ENCODE measurements at places on chromosomes 2 and 18.

- no peak for DNase-seq
Observed at GRCh38 chr2:151853070-151853758, 25.0 kb upstream of the ARL5A start.

DNA sequence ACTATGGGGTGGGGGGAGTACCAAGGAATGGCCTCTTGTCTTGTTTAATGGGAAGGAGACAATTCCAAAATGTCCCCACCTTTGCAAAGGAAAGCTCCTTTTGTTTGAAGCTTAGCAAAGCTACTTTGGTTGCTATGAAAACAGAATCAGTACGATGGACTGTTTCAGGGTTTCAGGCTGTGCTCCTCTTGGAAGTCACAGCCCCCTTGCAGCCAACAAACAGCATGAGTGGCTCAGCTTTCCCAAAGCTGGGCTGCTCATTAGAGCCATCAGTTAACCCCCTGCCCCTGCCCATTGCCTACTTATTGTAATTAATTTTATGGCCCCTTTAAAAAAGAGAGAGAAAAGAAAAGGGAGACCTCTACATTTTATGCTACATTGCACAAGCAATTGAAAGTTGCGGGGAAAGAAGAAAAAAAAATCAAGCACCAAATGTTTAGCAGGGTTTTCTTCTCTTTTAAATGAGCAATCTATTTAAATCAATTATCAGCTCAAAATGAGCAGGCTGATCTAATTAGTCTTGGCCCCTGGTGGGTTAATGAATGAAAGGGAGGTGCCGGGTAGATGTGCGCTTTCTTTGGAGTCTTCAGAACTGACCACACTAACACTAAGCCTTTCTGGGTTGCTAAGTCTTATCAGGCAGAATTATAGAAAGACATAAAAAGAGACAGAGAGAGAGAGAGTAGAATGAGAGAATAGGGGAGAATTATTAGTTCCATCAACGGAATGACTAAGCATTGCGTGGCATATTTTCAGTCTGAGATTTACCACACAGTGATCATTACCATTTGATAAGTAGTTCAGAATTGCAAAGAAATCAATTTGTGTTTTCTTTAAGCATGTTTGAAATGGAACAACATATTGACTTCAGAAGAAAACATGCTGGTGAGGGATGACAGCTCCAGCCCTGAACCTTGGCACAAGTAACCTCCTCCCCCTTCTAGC is 284.9 kb downstream of the INSIG2 start:
- no peak for DNase-seq

GRCh38 chr2:71851094-71851750 is 296.4 kb downstream of the CYP26B1 start:
- no peak for DNase-seq

DNA sequence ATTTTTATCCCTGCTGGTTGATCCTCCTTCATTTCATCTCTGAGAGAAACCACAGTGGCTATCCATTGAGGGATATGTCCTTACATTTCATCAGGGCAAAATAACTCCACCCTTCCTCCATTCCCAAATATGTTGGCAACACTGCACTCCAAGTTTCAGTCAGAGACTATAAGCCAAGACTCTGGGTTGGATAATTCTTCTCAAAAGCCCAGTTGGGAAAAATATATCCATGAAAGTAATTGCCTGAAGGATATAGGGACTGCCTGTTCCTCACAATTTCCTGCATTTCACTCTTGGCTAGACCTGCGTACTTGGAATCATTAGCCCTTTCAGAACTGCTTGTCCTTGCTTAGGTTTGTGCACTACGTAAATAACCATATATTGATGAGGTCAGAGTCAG is 27.9 kb upstream of the EPB41L3 start:
- no peak for DNase-seq

DNA sequence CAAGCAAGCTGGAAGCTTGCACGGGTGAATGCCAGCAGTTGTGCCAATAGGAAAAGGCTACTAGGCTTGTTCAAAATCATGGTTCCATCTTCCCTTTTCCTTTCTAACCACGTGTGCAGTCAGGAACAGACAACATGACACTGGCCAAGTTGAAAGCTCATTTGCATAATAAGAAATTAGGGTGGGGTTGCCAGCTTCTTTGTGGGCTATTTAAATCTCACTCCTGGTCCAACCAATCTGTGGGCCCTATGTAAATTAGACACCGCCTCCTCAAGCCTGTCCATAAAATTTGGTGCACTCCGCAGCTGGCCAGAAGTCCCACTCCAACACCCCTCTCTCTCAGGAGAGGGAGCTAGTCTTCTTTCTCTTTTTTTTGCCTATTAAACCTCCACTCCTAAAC is 1948.4 kb upstream of the PIK3C3 start:
- DNase-seq: no peak

DNA sequence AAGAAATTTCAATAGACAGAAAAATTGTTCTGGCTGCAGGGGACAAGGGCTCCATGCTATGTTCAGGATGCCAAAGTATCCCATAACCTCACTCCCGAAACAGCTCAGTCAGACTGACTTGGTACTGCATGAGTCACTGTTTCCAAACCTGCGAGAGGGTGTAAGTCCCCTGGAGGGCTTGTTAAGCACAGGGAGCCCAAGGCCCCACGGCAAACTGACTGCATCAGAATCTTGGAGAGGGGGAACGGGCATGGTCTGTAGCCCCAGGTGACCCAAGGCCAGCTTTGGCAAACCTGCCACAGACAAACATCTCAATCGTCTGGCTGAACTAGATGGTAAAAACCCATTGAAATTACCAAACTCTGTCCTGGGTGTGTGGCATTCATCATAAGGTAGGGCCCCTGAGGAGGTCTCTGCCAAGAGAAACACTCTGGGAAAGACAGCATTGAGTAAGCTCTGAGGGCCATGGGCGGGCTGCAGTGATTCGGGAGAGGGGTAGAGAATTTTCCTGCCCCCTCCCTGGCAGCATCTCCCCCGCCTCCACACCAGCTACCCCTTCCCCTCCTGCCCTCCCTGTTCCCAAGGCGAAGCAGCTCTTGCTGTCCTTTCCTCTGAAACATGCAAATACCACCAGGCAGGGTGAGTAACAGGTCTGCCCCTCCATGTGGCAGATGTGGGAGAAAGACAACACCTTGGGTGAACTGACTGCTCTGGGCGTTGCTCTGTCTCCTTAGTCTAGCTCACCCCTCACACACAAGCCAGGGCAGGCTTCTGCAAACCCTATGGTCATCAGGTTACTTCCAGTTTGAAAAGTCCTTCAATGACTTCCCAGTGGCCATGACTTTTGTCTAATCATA is 274.7 kb upstream of the SIX2 start:
- peak; percentile 88 for DNase-seq

- DNase-seq: peak; percentile 96
Observed at GRCh38 chr18:48996901-48997463, 46.2 kb upstream of the SMAD7 start.

DNA sequence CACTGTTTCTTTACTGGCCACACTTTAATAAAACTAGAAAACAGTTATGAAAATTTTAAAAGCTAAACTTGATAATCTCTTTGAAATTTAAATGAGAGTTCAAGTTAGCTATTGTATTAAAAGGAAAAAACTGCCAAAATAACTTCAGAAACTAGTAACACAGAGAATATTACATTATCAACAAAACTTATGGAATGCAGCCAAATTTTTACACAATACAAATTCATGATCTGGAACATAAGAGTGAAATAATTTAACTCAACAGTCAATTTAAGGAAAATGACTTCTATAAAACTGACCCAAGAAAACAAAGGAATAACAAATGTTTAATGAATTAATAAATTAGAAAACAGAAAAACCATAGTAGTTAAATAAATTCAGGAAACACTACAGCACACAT is 65.0 kb downstream of the TCF4 start:
- DNase-seq: no peak

DNA sequence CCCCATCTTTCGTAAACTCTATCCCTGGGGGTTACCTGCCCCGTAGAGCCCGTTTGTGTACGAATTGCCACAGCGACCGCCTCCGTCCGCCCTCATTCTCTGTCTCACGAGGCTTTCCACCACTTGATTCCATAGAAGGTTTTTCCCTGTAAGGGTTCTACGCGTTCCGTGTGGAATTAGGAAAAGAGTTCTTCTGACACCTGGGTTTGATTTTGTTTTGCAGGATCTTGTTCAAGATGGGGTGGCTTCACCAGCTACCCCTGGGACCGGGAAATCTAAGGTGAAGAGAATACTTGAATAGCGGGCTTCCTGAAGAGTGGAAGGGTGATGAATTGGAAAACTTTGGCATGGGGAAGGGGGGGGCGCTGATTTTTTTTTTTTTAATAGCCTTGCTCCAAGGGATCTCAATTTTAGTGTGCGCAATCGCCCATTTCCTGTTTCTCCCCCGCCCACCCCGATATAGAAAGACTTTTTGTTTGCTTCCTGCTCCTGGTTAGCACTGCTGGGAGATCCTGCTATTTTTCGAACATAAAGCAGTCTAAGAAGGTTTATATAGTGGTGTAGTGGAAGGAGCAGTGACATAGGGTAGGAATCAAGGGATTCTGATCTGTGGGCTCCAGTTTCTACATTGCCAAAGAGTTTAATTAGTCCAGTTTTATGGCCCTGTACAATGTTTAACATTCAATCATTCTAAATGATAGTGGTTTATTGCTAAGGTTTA is 564 bp downstream of the GCC2 start:
- peak; percentile 85 for DNase-seq

- DNase-seq: no peak
Observed at GRCh38 chr2:195001924-195002323, 655.1 kb upstream of the SLC39A10 start.

DNA sequence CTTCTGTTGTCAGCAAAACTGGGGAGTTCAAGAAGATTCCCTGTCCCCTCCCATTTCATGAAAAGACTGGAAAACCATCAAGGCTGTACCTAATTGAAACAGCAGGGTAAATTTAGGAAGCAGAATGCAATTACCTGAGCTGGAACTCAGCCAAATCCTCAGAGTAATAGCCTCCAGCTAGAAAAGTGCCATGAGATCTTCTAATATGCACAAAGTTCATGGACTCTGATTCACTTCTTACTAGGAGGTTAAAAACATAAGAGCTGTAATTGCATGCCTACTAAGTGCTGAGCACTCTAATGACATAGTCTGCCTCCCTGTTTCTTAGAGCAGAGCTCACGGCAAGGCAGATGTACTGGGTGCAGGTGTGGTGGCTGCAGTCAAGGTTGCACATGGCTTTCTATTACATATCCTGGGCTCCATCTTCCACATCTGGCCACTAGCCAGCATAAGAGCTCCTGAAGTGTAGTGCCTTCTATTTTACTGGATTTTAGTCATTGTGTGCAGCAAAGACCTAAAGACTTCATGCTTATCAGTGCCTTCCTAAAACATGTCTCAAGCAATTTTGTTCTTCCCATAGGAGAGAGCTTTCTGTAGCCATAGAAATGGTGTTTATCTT is 341.7 kb downstream of the PTPRM start:
- no peak for DNase-seq

DNA sequence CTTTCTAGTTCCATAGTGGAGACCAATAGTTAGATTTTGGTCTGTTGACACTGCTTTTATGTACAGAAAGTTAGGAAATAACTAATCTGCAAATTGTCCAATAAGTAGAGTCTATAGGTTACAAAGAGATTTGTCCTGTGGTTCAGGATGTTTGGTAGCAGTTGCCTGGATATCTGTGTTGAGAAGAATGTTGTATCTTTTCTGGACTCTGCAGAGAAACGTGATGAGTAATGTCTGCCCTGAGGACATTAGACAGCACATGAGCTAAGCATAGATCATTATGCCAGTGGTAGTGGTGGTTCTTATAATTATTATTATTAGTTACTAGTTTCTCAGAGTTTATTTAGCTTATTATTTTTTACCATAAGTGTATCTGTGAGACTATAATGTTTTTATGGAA is 65.8 kb downstream of the ANKRD62 start:
- peak; percentile 29 for DNase-seq

GRCh38 chr2:70745276-70745825 is 22.6 kb downstream of the ADD2 start:
- no peak for DNase-seq

DNA sequence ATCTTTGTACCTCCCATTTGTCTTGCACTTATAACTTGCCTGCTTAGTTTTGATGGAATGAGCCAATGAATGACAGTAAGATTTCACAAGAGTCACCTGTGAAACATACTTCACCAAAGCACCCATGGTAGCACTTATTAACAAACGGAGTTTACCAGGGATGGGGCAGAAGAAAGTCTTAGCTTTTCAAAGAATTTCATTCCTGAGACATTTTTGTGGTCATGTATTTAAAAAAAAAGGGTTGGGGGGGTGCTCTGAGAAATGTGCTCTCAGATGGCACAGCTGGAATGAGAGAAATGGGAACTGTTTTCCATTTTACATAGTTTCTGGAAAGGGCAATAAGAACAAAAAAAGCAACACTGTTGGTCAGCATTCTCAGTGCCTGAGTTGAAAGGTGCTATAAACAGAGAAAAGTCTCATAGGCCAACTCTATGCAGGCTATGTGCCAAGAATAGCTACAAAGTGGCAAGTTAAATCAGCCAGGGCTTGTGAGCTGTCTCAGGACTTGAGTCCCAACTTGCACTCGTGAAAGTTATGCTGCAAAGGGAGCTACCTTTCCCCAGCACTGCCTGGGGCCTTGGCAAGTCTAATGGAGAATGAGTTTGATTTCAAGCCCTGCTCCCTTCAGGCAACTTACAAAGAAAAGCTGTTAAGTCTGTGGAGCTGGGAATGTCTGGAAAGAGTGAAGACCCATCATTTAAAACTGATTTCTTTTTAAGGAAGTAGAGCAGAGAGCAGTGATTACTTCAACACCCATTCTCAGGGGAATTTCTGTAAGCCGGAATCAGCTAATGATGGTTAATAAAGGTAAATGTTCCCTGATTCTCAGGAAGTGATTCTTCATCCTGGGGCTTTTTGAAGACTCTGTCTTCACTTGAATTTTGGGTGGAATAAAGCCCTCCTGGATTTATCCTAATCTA is 170.6 kb downstream of the SLC8A1 start:
- no peak for DNase-seq

GRCh38 chr2:15818318-15818753 is 122.0 kb upstream of the MYCN start:
- no peak for DNase-seq

DNA sequence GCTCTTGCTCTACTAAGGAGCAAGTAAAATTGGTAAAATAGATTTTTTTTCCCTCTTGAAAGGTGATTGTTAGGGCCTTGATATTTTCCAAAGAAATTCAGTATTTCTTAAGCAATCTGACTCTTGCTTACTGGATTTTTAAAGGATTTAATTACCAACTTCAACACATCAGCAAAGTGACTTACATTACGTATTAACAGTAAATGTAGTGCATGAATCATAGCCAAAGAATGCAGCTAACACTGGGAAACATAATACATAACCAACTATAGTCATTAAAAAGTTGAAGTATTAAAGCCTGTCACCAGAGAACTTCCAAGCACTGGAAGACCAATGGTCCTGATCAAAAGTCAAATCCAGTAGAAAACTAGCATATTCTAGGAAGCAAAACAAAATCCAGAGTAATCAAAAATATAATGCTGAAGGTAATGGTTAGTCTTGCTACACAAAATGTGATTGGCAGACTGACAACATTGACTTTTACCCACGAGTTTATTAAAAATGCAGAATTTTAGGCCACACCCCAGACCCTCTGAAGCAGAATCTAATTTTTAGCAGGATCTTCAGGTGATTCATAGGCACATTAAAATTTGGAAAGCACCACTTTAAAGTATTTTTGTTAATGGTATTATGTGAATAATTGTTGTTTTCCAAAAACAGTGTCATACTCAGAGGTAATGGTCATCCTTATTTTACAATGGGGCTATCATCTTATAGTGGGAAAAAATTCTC is 31.8 kb upstream of the CAVIN2 start:
- peak; percentile 84 for DNase-seq
